Stimulated activated CD4-positive, alpha-beta T cell treated with anti-CD3 and anti-CD28 coated beads, Interleukin-1b, Interleukin-23, amount 100 ng/mL, for 4 hours (primary cell): ENCODE measurements at places on chromosomes 12 and 14.

DNA sequence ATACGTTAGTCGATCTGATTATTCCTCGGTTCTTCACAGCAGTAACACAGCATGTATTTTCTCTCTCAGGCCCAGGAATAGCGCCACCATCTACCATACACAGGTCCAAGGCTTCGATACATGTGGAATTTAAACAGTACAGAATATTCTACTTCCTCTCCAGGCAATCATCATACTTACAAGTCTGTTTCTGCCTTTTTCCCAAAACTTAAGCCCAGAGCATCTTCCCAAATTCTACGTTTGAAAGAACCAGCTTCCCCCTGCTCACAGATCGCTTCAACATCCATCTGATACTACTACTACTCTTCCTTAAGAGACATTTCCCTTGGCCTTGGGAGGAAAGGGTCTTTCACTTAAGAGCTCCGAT is 626 bp downstream of the TXNDC16 start:
- DNase-seq: no peak

DNA sequence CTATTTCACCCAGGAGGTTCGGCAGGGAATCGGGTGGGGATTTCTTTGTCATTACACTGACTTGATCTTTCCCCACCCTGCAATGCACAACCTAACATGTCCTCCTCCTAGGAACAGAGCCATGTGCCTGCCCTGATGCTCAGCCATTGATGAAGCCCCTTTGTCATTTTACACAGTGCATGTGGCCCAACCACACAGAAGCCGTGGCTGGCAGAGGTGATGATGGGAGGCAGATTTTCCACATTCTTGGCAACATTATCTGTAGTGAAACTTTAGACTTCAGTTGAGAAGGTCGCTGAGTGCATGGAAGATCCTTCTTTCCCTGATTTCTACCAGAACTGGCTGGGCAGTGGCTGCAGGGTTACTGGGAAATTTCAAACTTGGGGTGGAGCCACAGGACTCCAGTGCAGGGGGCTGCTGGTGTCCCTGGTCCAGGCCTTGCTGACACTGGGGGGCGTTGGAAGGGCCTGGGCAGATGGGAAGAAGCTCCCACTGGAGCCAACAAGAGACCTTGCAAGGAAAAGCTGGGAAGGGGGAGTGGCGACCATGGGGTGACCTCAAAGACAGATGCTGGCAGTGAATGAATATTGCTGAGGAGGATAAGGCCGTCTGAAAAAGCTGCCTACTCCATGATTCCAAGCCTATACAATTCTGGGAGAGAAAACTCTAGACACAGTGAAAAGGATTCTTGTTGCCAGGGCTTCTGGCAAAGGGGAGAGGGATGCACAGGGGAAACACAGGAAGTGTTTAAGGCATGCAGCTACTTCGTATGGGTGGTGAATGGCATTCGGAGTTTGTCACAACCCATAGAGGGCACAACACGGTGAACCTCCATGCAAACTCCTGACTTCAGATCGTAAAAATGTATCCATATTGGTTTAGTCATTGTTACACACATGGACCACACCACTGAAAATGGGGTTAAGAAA is 41.8 kb upstream of the P2RX7 start:
- DNase-seq: no peak

DNA sequence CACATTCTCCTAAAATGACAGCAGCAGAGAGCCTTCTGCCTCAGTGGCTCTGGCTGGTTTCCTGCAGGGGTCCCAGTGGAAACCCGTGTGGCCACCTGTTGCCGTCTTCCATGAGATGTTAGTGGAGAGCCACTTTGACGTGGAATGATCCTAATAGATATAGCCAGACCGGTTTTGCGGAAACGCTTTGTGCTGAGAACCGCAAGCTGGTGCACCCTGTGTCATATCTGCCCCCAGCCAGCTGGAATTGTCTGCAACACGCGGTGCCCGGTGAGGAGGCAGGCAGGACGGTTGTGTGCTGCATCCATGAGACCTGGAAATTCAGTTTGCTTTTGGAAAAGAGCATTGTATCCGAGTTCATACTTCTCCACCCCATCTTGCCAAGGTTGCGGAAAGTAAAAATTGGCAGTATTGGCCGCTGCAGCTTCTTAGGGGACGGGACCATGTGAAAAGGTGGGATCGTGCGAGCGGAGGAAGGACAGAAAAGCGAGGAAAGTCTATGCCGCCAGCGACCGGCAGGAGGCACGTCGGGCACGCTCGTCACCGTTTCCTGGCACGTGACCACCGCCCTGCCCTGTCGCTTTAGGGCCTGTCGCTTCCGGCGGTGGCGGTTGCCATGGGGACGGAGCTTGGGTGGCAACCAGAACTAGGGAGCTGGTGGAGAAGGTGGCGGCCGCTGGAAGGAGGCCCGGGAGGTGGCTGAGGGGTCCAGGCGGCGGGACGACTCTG is at the start of gene CFAP251:
CFAP251 (plus strand) TSS at position 643 of the 729 bp plus-strand sequence. CDS start 2,714 bp downstream, outside the sequence.
- DNase-seq: peak; percentile 93

- no peak for DNase-seq
Measured at GRCh38 chr12:130288206-130288605, 49.5 kb upstream of the PIWIL1 start.

DNA sequence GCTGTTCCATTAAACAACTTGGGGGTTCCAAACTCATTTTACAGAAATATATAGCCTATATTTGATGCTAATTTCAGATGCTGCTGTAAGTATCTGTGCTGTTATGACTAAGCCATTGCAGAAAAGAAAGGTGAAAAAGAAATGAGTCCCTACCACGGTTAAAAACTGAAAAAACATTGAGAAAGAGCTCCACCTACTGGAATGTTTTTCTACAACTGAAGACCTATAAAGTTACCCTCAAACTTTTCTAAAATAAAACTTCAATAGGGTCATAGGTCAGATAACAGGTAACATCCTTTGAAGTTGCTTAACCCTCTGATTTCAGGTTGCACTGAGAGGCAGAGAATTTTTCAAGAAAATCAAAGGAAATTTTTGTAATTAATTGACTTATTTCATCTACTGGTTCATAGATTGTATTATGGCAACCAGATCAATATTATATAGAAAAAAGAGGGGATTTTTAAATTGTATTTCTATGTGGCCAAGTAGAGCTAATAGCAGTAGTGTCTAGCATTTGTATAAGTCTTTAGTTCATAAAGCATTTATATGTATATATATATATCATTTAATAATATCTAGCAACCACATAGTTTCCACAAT is 279.9 kb downstream of the RPS29 start:
- DNase-seq: no peak

GRCh38 chr14:28765831-28766468 is 637 bp upstream of the FOXG1 start:
- no peak for DNase-seq

- DNase-seq: no peak
Measured at GRCh38 chr12:65208964-65209654, 39.7 kb downstream of the LEMD3 start.

- no peak for DNase-seq
Measured at GRCh38 chr12:18290386-18290785, 29.1 kb downstream of the PIK3C2G start.

GRCh38 chr12:546265-546919 is 86.7 kb downstream of the B4GALNT3 start:
- no peak for DNase-seq

DNA sequence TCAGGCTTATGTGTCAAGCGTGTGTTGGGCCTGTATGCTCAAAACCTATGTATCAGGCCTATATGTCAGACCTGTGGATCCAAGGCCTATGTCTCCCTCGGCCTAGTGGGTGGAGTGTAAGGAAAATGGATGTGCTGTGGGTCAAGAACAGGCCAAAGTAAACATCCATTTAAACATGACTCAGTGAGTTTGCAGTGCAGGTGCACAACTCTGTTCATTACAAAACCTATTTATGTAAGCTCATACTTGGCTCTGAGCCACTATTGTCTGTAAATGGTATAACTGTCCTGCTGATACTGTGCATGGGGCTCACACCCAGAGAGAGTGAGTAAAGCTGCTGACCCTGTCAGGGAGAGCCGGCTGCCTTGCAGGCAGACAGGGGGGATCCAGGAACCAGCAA is 249.7 kb upstream of the AVPR1A start:
- no peak for DNase-seq

DNA sequence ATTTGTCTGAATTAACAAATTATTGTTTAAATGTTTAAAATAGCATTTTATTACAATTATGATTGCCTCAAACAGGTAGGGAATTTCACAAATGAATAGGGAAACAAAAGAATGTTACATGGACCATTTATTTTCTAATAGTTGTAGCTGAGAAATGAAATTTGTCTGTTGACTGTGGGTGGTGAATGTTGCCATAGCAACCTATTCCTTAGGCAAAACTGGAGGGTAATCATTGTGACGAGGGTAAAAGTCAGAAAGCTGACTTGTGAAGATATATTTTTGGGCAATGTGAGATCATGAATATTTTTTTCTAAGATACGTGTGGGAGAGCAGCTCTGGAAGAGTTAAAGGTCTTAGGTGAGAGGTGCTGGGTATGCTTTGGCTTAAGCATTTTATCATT is 24.2 kb upstream of the CLEC14A start:
- DNase-seq: no peak

GRCh38 chr14:52013984-52014600 is 24.7 kb downstream of the RTRAF start:
- DNase-seq: no peak

GRCh38 chr12:54039417-54040147 is 6.7 kb downstream of the HOXC5 start:
- DNase-seq: no peak

DNA sequence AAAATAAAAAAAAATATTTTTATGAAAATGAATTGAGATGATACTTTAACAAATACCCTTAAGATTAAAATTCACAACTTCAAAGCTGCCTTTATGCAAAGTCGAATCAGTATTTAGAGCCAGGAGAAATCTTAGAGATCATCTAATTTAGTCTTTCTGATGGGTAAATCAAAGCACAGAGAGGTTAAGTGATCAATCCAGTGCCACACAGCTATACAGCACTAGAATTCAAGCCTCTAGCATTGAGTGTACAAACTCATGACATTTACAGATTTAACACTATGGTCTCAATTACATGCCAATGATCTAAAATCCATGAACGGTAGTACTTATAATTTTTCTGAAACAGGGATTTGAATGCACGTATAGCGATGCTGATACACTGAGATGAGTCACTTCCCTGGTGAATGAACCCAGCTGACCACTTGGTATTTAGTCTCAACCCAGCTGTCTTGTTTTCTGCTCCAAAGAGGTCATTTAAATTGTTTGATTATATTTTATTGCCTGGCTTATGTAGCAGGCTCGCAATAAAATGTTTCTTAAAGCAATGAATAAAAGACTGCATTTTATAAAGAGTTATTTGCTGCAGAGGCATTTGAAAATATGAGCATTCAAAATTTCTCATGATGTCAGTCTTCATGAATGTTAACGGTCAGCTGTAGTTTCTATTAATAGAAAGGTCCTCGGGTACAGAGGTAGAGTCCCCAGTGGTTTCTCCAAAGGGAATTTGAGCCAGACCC is 152.4 kb upstream of the PRICKLE1 start:
- no peak for DNase-seq

DNA sequence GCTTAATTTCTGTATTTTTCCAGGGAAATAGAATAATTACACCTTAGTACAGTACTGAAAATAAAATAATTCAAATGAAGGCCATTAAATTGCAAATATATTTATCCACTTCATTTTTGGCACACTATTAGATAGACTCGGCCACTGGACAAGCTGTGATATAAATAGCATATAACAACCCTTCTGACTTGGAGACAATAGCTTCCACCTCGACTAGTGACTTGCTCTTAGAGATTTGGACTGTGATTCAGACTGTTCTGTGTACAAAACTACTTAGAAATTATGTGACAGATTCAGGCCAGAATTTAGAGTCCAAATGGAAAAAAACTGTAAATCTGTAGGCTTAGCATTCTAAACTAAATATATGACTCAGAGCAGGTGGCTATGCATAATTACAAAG is 949.9 kb downstream of the LRFN5 start:
- no peak for DNase-seq

DNA sequence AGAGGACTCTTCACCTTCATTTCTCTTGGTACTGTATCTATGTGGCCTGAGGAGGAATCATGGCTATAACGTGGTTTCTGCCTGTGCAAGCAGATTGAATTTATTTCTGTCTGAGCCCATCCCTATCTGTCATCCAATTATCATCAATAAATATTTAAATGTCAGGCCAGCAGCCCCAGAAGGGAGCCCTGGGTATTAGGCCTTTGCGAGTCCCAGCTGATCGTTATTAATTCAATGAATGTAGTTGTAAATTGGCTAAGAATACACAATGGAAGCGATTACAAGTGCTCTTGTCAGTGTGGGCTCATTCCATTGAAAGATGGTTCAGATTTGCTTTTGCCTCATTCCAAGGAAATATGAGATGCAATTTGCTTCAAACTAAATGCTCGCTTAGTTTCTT is 142.0 kb downstream of the KTN1 start:
- DNase-seq: no peak
